ENCODE measurements at places on chromosomes 3 and 15. TPM values are rescaled to one million over a fixed set of nuclear protein-coding genes. Genes with fewer than 3 reads are reported as not detected.

PPM1L gene
- 18.4 TPM for total RNA-seq

CEP19 gene
- total RNA-seq: 1.8 TPM

ANKRD63 gene
- not detected for total RNA-seq

C15orf62 gene
- not detected for total RNA-seq

CAMKV gene
- not detected for total RNA-seq

AMIGO3 gene
- not detected for total RNA-seq

CMTM7 gene
- total RNA-seq: 10.4 TPM

OR4M2 gene
- not detected for total RNA-seq

GREM1 gene
- not detected for total RNA-seq

SLC22A13 gene
- not detected for total RNA-seq

GOLGA8H gene
- 1.4 TPM for total RNA-seq

SATB1 gene
- total RNA-seq: 48.5 TPM

EPB42 gene
- total RNA-seq: 0.30 TPM

PCSK6 gene
- total RNA-seq: 15.3 TPM

CASR gene
- total RNA-seq: not detected

CACNA1D gene
- 10.5 TPM for total RNA-seq

ILDR1 gene
- not detected for total RNA-seq

SCAANT1 gene
- not detected for total RNA-seq

PLCL2 gene
- total RNA-seq: 17.7 TPM

LTK gene
- not detected for total RNA-seq

POLQ gene
- total RNA-seq: under 0.01 TPM

CCR3 gene
- total RNA-seq: not detected

TTC21A gene
- total RNA-seq: 12.9 TPM

KBTBD13 gene
- total RNA-seq: not detected

PLXND1 gene
- 300 TPM for total RNA-seq

ALDH1A2 gene
- 16.2 TPM for total RNA-seq

LRRC3B gene
- not detected for total RNA-seq

ROPN1 gene
- total RNA-seq: not detected

GUCA1C gene
- total RNA-seq: not detected

KNL1 gene
- under 0.01 TPM for total RNA-seq

MINDY4B gene
- not detected for total RNA-seq

PGBD4 gene
- total RNA-seq: 2.9 TPM

RTP3 gene
- total RNA-seq: not detected

CXCR6 gene
- not detected for total RNA-seq

ATG3 gene
- total RNA-seq: 54.1 TPM

WDR82 gene
- 42.1 TPM for total RNA-seq

ZNF385D gene
- total RNA-seq: 9.0 TPM

GOLGA8G gene
- total RNA-seq: not detected

SUCNR1 gene
- total RNA-seq: 0.87 TPM

PAK6 gene
- not detected for total RNA-seq

TIGIT gene
- total RNA-seq: not detected

EXOSC7 gene
- total RNA-seq: 48.3 TPM

C2CD4B gene
- total RNA-seq: 5.5 TPM

ITIH1 gene
- not detected for total RNA-seq

CPLX3 gene
- total RNA-seq: not detected

ACAN gene
- total RNA-seq: 11.4 TPM

CKMT1A gene
- not detected for total RNA-seq

CCDC39 gene
- not detected for total RNA-seq

C3orf85 gene
- total RNA-seq: not detected

CCNL1 gene
- total RNA-seq: 238 TPM

IGSF11 gene
- total RNA-seq: 72.3 TPM

Measured in tibial nerve (tissue), 4 donors.